Naive thymus-derived CD8-positive, alpha-beta T cell (primary cell): ENCODE measurements at places on chromosomes 3 and 15. TPM values are rescaled to one million over a fixed set of nuclear protein-coding genes. Genes with fewer than 3 reads are reported as not detected.
A peak's percentile ranks its signal among the peaks of the same experiment; 100 is the strongest.

- H3K36me3 ChIP-seq, result peaks cover 61% of the 10 kb centered on the region
- peaks cover 2% of the 10 kb centered on the region for H3K27me3 ChIP-seq
- DNase-seq, result no peak
- no peak overlapping the region for H3K27ac ChIP-seq
- no peak overlapping the region for H3K4me3 ChIP-seq
- H3K4me1 ChIP-seq, result peaks cover 10% of the 10 kb centered on the region
Measured at GRCh38 chr3:66256806-66257205, 36.0 kb downstream of the SLC25A26 start.

- DNase-seq, result no peak
Measured at GRCh38 chr3:123540285-123540684, 44.6 kb downstream of the HACD2 start.

Gene FEZF2
- not detected for total RNA-seq

- no peak overlapping the region for H3K27ac ChIP-seq
- H3K4me3 ChIP-seq, result no peak overlapping the region
- H3K36me3 ChIP-seq, result peaks cover 2% of the 10 kb centered on the region
- DNase-seq, result no peak
Measured at GRCh38 chr15:92392462-92392861, 1.2 kb upstream of the ST8SIA2 start.

Gene PLSCR5
- total RNA-seq, result not detected

DNA sequence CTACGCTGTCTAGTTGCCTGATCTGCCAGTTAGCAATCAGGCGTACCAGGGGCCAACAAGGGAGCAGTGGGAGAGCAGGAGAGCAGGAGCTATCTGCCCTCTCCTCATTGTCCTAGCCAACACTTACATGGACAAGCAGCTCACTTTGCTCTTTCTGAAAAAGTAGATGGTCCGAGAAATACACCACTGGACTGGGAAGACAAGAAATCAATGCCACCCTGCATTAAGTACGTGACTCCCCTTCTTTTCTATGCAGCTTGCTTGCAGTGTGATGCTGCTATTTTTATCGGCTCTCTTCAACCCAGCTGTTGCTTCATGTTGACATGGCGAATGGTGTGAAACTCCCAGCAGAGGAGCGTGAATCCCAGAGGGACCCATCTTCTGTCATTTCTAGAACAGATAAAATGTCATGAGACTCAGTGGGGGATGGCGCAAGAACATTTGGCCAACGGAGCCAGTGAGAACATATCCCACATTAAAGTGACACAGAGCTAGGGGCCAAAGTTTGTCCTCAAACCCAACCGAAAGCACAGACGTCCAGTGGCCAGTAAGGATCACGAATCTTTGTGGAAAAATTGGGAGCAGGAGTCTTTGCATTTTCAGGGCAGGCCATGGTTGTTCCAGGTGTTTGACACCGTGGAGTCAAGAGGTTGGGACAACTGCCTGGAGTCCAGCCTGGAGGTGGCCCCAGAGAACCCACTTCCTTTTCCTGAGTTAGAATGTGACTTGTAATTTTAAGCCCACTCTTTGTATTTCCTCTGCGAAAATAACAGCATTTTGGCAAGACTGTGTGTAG is 53.7 kb upstream of the MEF2A start:
- H3K27ac ChIP-seq, result no peak overlapping the region
- H3K4me1 ChIP-seq, result peaks cover 12% of the 10 kb centered on the region
- H3K36me3 ChIP-seq, result no peaks in the 10 kb centered on the region
- H3K27me3 ChIP-seq, result no peaks in the 10 kb centered on the region
- DNase-seq, result no peak

Gene DPP8
- total RNA-seq, result 60.3 TPM

- H3K27me3 ChIP-seq, result no peaks in the 10 kb centered on the region
- peaks cover 6% of the 10 kb centered on the region for H3K36me3 ChIP-seq
- peaks cover 39% of the 10 kb centered on the region for H3K4me1 ChIP-seq
- peak; percentile 92 for DNase-seq
- peak within 1 kb of the TSS; percentile 93 for H3K27ac ChIP-seq
Measured at GRCh38 chr3:160449636-160450598, at the start of gene TRIM59. Gene TRIM59, minus strand, starts transcription at chr3:160449786. Its CDS starts 10,603 bp downstream, at chr3:160439183.

Gene GOLGA6L2
- total RNA-seq, result not detected

DNA sequence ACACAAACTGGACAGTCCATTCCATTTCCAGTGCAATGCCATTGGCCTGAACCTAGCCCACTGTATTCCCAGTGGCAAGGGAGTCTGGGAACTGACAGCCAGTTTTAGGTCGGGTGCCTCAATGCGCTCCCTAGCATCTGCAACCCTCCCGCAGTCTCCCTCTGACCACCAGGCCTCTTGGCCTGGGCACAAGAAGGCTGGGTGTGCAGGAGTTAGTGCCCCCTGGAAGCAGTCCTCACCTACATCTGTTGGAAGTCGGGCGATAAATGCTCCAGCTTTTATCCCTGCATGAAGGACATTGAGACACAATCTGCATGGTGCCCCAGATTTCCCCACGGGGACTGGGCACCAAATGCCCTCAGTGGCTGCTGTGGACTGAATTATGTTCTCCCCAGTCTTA is 12.7 kb downstream of the C3orf22 start:
- no peaks in the 10 kb centered on the region for H3K4me1 ChIP-seq
- H3K27ac ChIP-seq, result no peak overlapping the region
- H3K27me3 ChIP-seq, result no peaks in the 10 kb centered on the region
- peak; percentile 45 for DNase-seq

DNA sequence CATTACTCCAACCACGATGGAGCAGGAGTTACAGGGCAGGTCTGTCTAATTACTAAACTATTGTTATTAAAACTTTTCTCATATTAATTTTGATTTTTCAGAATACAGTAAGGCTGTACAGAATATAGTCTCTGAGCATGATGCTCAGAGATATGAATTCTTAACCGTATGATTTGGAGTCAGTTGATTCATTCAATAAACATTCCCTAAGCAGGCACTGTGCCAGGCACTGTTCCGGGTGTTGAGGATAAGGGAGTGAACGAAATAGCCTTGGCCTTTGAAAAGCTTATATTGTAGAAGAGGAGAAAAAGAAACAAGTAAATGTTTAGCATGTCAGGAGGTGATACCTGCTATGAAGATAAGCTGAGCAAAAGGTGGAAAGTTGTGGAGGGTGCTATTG is 187.3 kb downstream of the KCNAB1 start:
- DNase-seq, result no peak
- no peak overlapping the region for H3K4me3 ChIP-seq
- no peak overlapping the region for H3K27ac ChIP-seq
- H3K4me1 ChIP-seq, result no peaks in the 10 kb centered on the region

- H3K27me3 ChIP-seq, result no peaks in the 10 kb centered on the region
- peak within 1 kb of the TSS; percentile 95 for H3K4me3 ChIP-seq
- peaks cover 45% of the 10 kb centered on the region for H3K36me3 ChIP-seq
- peaks cover 42% of the 10 kb centered on the region for H3K4me1 ChIP-seq
- DNase-seq, result peak; percentile 100
Measured at GRCh38 chr15:82540055-82540983, at the start of gene RPS17. Gene RPS17, minus strand, starts transcription at chr15:82540457. Its CDS starts 29 bp downstream, at chr15:82540428.

DNA sequence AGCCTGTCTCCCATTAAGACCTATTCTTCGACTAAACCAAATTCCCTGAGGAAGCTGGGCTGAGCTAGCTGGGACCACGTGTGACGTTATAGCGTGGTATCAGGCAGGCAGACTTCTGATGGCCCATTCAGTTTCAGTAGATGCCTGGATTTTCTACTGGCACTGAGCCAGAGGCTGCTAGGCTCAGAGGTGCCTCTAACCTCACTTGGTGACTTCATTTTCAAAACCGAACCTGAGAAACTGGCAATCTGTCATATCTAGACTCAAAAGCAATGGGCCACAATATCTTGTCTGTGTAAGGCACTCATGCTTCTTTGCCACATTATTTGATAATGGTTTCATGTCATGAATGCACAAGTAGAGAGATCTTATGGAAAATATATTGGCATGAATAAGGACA is 352.1 kb upstream of the AZI2 start:
- H3K4me3 ChIP-seq, result no peak overlapping the region
- H3K36me3 ChIP-seq, result no peaks in the 10 kb centered on the region
- DNase-seq, result no peak
- no peak overlapping the region for H3K27ac ChIP-seq
